ENCODE measurements at places on chromosomes 11 and 22.

DNA sequence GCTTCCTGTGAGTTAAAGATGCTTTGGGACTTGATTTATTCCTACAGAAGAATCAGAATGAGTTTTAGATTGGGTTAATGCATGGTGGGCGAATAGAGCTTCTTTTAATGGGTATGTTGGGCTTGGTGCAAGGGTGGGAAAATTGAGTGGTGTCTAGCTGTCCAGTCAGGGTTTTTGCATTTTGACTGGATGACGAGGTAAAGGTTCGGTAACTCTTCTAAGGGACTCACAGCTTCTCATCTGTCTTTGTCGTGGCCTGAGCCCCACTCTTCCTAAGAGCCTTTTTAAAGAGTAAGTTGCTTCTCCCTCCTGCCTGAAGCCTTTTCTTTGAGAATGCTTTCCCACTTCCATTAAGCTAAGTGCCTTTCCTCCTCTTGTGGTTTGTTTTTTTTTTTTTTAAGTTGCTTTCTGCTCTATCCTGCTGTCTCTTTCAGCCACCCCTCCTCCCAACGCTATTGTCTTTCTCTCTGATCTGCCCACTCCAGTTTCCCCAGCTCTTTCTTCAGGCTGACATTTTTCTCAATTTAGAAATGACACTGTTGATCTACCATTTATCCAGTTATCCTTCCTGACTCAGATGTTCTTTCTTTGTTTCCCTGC lies 1.1 kb downstream of the DPF2 start:
- DNase-seq, result no peak

GRCh38 chr11:83713708-83714107 lies 427.5 kb upstream of the CCDC90B start:
- DNase-seq, result no peak

- peak; percentile 94 for DNase-seq
Measured at GRCh38 chr11:44095506-44096359, at the start of gene EXT2. Gene EXT2, plus strand, starts transcription at chr11:44095678. Its CDS starts 12,035 bp downstream, at chr11:44107713.

DNA sequence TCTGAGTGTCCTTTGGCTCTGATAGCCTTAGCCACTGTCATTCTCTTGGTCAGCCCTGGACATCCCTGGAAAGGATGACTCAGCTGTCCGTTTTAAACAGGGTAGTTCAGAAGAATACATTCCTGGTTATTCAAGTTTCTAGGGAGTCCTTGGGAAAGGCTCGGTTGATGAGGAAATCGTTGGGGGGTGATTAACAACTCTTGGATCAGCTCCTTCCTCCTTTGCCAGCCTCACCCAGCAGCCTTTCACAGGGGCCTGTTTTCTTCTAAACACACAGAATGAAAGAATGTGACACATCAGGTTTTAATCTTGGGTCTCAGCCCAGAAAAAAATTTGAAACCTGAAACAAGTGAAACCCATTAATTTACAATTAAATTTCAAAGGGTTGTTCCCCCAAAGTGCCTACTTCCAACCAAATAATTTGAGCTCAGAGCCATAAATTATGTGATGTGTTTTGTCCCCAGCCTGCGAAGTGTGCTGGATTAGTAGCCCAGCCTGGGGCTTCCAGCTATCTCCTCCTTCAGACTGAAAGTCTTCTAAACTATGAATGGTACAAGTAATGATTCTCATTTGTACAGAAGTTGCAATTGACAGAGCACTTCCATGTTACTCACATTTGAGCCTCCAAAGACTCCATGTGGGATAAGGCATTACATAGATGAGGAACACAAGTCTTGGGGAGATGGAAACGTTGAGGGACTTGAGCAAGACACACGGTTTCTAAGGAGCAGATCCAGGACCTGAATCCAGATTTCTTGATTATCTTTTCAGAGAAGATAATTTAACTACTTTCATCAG lies 19.3 kb upstream of the MRGPRX2 start:
- DNase-seq, result no peak

DNA sequence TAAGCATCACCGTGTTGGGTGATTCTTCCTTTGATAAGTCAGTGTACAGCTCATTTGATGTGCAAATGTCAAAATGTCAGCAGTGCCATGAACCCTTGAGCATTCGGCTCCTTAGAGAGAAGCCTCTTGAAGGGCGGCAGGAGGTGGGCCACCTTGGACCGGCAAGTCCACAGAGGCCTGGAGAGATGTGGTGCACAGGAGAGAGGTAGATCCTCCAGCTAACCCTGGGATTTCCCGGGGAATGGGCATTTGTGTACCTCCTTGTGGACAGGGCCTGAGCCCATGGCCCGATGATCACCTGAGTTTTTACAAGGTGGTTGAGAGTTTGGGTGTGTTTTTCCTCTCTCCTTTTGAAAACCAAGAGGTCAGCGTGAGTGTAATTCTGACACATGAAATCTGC lies 133.2 kb upstream of the RCN1 start:
- DNase-seq, result no peak

GRCh38 chr11:133474461-133474860 lies 57.8 kb downstream of the OPCML start:
- DNase-seq, result no peak
